ENCODE measurements at places on chromosomes 2 and 18.

DNA sequence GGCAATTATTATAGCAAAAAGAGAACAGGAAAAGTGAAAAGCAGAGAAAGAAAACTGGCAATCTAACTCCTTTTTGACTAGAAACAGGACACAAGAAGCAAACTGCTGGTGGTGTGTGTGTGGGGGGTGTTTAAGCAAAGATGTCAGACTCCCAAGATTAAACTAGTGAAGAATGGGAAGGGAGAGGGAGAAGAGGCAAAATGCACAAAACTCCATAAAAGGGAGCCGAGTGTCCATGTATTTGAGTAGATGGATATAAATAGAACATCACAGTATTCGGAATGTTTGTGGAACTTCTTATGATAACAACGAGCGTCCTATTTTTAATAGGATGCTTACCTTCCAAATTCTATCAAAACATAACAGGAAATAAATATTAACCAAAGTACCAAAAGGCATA, 179.8 kb upstream of the TRIB2 start:
- DNase-seq: no peak

GRCh38 chr2:198695879-198696278, 761.9 kb downstream of the SATB2 start:
- DNase-seq: no peak

GRCh38 chr2:15559379-15560139, 1.6 kb downstream of the NBAS start:
- DNase-seq: no peak

DNA sequence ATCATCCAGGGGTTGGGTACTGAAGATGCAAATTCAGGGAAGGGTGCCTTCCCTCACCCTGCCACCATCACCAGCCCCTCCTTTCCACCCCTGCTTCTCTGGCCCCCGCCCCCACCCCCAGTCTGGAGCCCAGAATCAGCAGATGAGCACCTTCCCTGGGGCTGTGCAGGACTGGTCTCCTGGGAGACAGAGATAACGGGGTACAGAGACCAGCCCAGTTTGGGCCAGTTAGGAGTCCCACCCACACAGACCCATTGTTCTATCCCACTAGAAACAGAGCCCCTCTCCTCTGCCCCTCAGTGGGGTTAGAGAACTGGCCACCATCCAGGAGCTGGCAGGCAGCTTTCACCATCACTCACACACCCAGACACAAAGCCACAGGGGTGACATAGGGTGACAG, 4.5 kb upstream of the CRYBA2 start:
- DNase-seq: no peak

DNA sequence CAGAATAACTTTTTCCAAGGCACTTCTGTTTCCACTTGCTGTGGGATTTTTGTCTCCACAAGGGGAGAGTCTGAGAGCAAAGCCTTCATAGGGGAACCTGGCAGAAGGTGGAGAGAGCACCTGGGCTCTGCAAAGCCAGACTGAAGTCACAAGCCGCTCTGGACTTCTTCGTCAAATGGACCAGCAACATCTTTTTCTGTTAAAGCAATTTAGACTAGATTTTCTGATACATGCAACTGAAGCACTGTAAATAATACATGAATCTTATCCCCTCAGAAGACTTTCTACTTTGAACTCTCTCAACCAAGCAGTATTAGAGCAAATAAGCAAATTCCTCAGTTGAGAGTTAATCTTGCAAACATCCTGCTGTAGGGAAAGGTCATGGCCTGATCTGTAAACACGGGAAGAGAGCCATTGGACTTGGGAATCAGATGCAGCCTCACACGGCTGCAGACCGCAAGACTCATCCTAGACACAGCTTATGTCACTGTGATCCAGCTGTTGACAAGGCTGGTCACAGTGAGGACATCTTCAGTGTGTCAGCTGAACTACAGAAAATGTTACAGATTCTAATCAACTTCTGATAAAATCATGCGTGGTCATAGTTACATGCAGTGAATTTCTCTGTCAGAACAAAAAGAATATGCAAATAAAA, 3.2 kb downstream of the SH3YL1 start:
- DNase-seq: no peak

DNA sequence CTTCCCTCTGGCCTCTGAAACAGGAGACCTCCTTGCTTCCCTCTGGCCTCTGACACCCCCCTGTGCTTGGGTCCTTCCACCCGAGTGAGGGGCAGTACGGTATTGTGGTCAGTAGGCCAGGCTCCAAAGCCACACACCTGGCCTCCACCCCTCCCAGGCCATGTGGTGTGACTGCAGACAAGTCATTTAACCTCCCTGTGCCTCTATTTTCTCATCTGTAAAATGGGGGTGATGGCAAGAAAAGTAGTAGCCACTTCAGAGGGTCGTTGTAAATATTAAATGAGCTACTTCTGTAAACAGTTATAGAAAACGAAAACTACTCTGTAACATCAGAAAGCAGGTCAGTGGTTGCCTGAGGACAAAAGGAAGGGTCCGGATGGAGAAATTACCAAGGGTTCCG, 74.2 kb downstream of the SMAD7 start:
- DNase-seq: no peak

GRCh38 chr2:3291113-3291512, 86.5 kb downstream of the EIPR1 start:
- no peak for DNase-seq

GRCh38 chr2:60629305-60629662, 75.8 kb upstream of the BCL11A start:
- no peak for DNase-seq

- DNase-seq: no peak
Measured at GRCh38 chr2:126658905-126659561, 3.1 kb downstream of the GYPC start.

- no peak for DNase-seq
Measured at GRCh38 chr2:158079672-158080071, 22.0 kb upstream of the UPP2 start.

GRCh38 chr2:68911709-68912108, 40.5 kb upstream of the BMP10 start:
- no peak for DNase-seq

DNA sequence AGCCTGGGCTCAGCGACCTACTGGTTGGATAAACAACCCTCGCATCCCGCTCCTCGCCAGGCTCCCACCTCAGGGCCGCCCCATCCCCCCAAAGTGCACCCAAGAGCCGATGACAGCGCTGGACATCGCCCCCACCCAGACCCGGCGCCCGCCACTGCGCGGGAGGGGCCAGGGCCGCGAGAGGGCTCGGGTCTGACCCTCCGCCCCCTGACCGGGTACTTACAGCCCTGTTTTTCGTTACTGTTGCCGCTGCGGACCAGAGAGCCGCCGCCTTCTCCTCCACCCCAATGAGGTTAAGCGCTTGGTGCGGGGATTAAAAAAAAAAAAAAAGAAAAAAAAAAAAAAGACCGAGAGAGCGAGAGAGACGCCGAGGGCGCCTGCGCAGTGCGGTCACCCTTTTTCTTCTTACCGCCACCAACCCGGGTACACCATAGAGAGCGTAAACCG, at the start of gene CLASP1:
Gene CLASP1, minus strand, starts transcription at position 314 of the 447 bp plus-strand sequence. CDS start 43,567 bp downstream, outside the sequence.
- no peak for DNase-seq

GRCh38 chr2:143140864-143141661, 11.8 kb downstream of the ARHGAP15 start:
- DNase-seq: no peak

GRCh38 chr2:42127425-42128424, 41.4 kb upstream of the EML4 start:
- DNase-seq: no peak

DNA sequence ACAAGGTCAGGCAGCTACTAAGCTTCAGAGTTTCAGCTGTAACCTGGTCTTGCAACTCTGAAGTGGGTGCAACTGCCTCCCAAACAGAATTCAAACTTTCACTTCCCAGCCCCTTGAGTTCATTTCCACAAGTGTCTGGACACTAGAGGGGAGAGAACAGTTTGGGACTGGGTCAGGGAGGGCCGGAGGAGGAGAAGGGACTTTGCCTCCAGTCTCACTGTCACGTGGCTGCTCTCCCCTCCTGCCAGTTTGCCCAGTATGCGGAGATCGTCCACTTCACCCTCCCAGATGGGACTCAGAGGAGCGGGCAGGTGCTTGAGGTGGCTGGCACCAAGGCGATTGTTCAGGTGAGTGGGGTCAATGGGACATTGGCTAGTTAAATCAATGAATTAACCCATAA, 20.6 kb upstream of the ANKRD53 start:
- DNase-seq: no peak

DNA sequence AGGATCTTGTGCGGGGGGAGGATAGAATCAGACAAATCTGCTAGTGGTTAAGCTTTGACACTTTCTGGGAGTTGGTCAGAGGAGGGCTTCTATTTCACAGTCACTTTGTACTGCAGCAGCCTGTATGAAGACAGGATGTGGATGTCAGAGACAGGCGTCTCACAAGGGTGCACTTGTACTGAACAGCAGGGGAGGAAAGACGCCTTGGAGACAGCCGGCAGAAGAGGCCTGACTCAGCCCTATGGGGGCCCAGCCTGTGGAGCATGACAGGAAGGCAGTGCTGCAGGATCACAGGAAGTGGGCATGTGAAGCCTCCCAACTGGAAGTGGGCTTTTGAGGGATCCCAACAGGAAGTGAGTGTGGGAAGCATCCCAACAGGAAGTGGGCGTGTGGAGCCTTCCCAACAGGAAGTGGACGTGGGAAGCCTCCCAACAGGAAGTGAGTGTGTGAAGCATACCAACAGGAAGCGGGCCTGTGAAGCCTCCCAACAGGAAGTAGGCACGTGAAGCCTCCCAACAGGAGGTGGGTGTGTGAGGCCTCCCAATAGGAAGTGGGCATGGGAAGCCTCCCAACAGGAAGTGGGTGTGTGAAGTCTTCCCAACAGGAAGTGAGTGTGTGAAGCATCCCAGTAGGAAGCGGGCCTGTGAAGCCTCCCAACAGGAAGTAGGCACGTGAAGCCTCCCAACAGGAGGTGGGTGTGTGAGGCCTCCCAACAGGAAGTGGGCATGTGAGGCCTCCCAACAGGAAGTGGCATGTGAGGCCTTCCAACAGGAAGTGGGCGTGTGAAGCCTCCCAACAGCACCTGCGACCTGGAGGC, 212.3 kb downstream of the SNTG2 start:
- DNase-seq: no peak

Measured in iPS DF 6.9 (cell line).